Cardiac muscle cell (in vitro differentiated cells and primary cell): ENCODE measurements at places on chromosomes 7 and 10. TPM values are rescaled to one million over a fixed set of nuclear protein-coding genes. Genes with fewer than 3 reads are reported as not detected.

GRCh38 chr7:88169717-88170320 lies 50.0 kb downstream of the SRI start:
- no peak overlapping the region for H3K27ac ChIP-seq
- peak; percentile 38 for DNase-seq
- H3K27me3 ChIP-seq, result no peaks in the 10 kb centered on the region
- H3K4me1 ChIP-seq, result no peaks in the 10 kb centered on the region

Gene PNLIPRP2
- not detected in 2 replicates for total RNA-seq

DNA sequence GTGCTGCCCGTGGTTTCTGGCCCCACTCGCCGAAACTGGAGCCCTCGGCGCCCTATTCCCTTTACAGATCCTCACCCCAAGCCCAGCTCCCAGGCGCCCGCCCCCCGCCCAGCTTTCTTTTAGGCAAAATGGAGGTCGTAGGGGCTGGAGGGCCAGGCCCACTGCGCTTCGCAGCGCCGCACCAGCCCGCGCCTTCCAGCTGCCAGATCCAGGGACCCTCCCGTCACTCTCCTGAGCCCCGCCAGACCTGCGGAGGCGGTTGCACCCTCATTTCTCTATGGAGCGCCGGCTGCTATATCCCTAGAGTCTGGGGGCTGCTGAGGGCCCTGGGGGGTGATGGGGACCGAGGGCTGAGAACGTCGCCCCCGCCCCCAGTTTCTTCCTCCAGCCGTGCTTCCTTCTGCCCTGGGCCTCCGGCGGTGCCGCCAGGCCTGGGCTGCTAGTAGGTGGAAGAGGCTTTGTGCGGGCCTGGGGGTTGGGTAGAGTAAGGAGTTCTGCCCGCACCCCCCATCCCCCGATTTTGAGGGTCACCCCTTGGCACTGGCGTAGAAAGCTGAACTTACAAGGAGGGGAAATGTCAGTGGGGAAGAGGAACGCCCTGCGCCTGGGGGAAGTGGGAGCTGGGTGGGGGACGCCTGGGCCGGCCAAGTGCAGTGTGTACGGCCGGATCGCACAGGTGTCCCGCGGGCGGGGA lies 1.0 kb downstream of the GNB2 start:
- H3K27me3 ChIP-seq, result peaks cover 10% of the 10 kb centered on the region
- peak overlapping the region; percentile 96 for H3K4me3 ChIP-seq
- H3K27ac ChIP-seq, result peak overlapping the region; percentile 74
- peaks cover 4% of the 10 kb centered on the region for H3K4me1 ChIP-seq
- DNase-seq, result peak; percentile 63

Gene TLX1
- 2.2 and 2.9 TPM in 2 replicates for total RNA-seq

Gene OIT3
- 3.5 and 7.0 TPM in 2 replicates for total RNA-seq

- DNase-seq, result peak; percentile 15
- no peak overlapping the region for H3K27ac ChIP-seq
- no peak overlapping the region for H3K4me3 ChIP-seq
- no peaks in the 10 kb centered on the region for H3K27me3 ChIP-seq
Measured at GRCh38 chr10:37948210-37948609, 28.2 kb downstream of the ZNF25 start.

DNA sequence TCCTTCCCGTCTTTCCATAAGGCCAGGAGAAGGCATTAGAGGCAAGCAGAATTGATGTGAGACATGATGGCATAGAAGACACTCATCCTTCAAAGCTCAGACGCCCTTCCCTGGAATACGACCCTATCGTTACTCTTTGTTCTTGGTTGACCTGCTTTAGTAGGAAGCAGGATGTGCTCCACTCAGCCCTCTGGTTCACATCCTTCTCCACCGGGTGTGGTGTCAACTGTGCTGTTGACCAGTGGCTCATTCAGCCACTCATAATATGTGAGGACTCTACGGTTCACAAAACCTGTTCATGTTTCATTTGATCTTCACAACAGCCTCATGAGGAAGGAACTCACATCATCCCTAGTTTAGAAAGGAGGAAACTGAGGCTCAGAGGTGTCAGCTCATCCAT lies 47.1 kb downstream of the ADRA2A start:
- no peaks in the 10 kb centered on the region for H3K36me3 ChIP-seq
- H3K4me3 ChIP-seq, result no peak overlapping the region
- no peak overlapping the region for H3K27ac ChIP-seq
- DNase-seq, result no peak
- no peaks in the 10 kb centered on the region for H3K4me1 ChIP-seq

DNA sequence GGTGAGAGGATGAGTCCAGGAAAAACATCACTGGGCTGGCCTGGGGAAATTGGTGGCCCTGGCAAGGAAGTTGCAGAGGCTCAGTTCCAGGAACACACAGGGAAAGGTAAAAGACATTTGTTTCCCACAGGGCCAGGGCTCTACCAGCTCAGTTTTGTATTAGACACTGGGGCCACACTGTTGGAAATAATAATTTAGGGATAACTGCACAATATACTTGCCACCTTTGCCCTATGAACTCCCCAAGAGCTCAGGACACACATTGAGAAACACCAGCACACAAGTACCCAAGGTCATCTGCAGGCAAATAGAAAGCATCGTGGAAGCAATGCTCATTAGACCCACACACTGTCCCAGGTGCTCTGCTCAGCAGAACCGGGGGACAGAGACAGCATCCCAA lies 617.6 kb downstream of the PTPRN2 start:
- no peaks in the 10 kb centered on the region for H3K4me1 ChIP-seq
- DNase-seq, result no peak
- no peaks in the 10 kb centered on the region for H3K27me3 ChIP-seq
- H3K27ac ChIP-seq, result no peak overlapping the region
- H3K4me3 ChIP-seq, result no peak overlapping the region

- H3K36me3 ChIP-seq, result no peaks in the 10 kb centered on the region
- DNase-seq, result no peak
- H3K4me3 ChIP-seq, result no peak overlapping the region
- H3K27ac ChIP-seq, result no peak overlapping the region
- H3K4me1 ChIP-seq, result no peaks in the 10 kb centered on the region
- no peaks in the 10 kb centered on the region for H3K27me3 ChIP-seq
Measured at GRCh38 chr7:75591467-75592255, 99.5 kb downstream of the SPDYE5 start.

DNA sequence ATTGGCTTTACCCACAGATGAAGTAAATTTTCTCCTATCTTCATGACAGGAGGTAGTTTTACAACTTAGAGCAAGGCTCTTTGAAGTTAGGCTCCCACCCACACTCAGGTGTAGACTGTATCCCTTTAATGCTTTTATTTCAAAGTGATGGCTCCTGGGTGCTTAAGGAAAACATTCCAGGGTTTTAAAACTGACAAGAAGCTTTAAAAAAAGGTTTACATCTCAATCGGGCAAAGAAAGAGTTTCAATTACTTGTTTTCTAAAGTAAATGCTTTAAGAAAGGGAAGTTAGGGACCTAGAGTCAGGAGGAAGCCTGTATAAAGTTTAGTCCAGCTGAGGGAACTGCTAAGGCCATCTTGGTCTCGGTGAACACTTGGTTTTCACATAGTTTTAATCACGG lies 1153.8 kb upstream of the C7orf33 start:
- no peak for DNase-seq
- no peaks in the 10 kb centered on the region for H3K36me3 ChIP-seq
- H3K4me3 ChIP-seq, result no peak overlapping the region

GRCh38 chr7:51035716-51036115 lies 253.0 kb upstream of the GRB10 start:
- no peaks in the 10 kb centered on the region for H3K36me3 ChIP-seq
- peaks cover 43% of the 10 kb centered on the region for H3K4me1 ChIP-seq
- no peak overlapping the region for H3K27ac ChIP-seq
- H3K4me3 ChIP-seq, result no peak overlapping the region
- DNase-seq, result no peak
- no peaks in the 10 kb centered on the region for H3K27me3 ChIP-seq

GRCh38 chr7:139811066-139811465 lies 18.0 kb upstream of the TBXAS1 start:
- no peak overlapping the region for H3K27ac ChIP-seq
- no peak overlapping the region for H3K4me3 ChIP-seq
- H3K4me1 ChIP-seq, result no peaks in the 10 kb centered on the region

DNA sequence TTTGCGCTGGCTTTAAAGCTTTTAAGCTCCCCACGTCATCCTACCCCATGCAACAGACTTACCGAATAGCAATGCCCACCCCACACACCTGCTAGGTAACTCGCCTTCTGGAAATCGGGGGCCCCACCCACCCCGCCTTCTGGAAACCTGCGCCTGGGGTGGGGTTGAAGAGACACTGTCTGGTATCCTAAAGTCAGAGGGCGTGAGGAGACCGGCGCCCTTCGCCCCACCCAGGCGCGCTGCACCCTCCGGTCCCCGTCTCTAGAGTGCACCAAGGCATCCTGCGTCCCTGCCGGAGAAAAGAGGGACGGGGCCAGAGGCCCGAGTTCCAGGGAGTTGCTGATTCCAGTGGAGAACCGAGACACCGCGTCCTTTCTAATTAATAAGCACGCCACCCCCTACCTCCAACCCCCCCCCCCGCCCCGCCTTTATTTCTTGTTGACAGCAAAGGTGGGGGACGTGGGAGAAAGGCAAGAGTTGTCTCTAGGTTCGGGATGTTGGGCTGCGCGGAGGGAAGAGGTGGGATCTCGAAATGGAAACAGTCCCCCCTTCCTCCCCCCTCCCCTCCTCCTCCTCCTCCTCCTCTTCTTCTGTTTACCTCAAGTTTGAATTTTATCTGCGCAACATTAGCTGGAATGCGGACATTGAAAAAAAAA lies 220.9 kb upstream of the MKLN1 start:
- peaks cover 63% of the 10 kb centered on the region for H3K27me3 ChIP-seq
- no peak for DNase-seq
- no peaks in the 10 kb centered on the region for H3K36me3 ChIP-seq
- no peak overlapping the region for H3K27ac ChIP-seq
- H3K4me3 ChIP-seq, result peak overlapping the region; percentile 85

GRCh38 chr7:29561271-29561670 lies 2.4 kb upstream of the PRR15 start:
- peaks cover 8% of the 10 kb centered on the region for H3K4me1 ChIP-seq
- DNase-seq, result no peak
- no peaks in the 10 kb centered on the region for H3K36me3 ChIP-seq

GRCh38 chr7:141844256-141844655 lies 3.0 kb upstream of the PRSS37 start:
- no peak overlapping the region for H3K4me3 ChIP-seq
- no peaks in the 10 kb centered on the region for H3K36me3 ChIP-seq
- no peaks in the 10 kb centered on the region for H3K4me1 ChIP-seq

Gene CNPY1
- total RNA-seq, result 0.15 TPM in 1 of 2 replicates, not detected in the other

DNA sequence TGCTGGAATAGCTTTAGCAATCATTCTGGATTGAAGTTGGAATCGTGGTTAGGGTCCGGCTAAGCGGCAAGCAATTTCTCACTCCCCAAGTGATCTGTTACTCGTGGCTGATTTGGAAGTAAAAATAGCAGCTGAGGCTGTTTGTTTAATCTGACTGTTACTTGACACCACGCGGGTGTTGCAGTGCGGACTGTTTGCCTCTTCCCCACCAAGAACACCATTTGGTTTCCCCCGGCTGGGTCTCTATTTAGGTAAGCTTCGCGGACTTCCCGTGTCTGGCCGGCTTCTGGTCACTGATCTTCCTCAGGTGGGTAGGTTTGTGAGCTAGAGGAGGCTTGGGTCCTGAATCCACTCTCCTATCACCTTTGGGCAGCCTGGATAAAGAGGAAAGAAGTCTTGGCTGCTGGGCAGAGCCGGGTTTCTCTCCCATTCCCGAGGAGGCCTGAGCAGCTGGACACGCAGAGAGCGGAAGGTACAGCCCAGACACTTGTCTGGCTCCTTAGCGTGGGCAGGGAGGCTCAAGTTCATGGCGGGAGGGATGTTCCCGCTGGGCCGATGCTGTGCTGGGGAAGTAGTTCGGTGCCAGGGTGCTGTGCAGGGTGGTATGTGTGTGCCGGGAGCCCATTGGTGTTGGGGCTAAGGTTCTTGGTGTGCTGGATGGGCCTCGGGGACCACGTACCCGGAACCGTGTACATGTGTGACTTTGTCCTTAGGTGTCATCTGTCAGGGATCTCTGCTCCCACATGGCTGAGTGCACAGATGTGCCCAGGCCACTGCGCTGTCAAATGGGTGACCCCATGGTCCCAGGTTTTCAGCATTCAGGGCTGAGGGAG lies at the start of gene C10orf71:
Gene C10orf71 (plus strand): TSS at position 188 of the 833 bp plus-strand sequence. CDS start 23,376 bp downstream, outside the sequence.
- H3K4me1 ChIP-seq, result peaks cover 50% of the 10 kb centered on the region
- no peaks in the 10 kb centered on the region for H3K36me3 ChIP-seq
- peak within 1 kb of the TSS; percentile 10 for H3K4me3 ChIP-seq

DNA sequence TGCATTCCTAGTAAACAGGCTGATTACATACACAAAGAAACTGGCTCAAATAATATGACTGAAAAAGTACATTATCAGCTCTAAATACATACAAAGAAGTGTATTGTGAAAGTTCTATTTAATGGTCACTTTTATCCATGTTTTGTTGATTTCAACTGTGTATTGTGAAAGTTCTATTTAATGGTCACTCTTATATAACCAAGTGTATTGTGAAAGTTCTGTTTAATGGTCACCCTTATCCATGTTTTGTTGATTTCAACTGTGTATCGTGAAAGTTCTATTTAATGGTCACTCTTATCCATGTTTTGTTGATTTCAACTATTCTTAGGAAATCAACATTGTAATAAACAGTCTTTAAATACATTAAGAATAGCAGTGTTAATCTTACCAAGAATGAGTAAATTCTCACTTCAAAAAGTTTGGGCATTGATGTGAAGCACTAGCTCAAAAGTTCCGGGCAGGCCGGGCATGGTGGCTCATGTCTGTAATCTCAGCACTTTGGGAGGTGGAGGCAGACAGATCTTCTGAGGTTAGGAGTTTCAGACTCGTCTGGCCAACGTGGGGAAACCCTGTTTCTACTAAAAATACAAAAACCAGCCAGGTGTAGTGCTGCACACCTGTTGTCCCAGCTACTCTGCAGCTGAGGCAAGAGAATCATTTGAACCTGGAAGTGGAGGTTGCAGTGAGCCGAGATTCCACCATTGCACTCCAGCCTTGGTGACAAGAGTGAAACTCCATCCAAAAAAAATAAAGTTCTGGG lies 34.8 kb upstream of the FEZF1 start:
- no peak overlapping the region for H3K4me3 ChIP-seq
- H3K36me3 ChIP-seq, result no peaks in the 10 kb centered on the region
- H3K4me1 ChIP-seq, result no peaks in the 10 kb centered on the region

GRCh38 chr10:122117475-122117874 lies 128.5 kb downstream of the TACC2 start:
- no peak for DNase-seq
- H3K36me3 ChIP-seq, result peaks cover 2% of the 10 kb centered on the region

GRCh38 chr7:132399367-132399766 lies 176.9 kb downstream of the PLXNA4 start:
- no peaks in the 10 kb centered on the region for H3K27me3 ChIP-seq
- no peaks in the 10 kb centered on the region for H3K36me3 ChIP-seq
- no peak overlapping the region for H3K4me3 ChIP-seq
- DNase-seq, result no peak

Gene INHBA
- total RNA-seq, result 3.0 and 5.7 TPM in 2 replicates

Gene SPDYE2B
- total RNA-seq, result not detected in 2 replicates

GRCh38 chr7:138186951-138187351 lies 110.7 kb downstream of the AKR1D1 start:
- H3K27ac ChIP-seq, result no peak overlapping the region
- H3K4me1 ChIP-seq, result no peaks in the 10 kb centered on the region
- peak; percentile 86 for DNase-seq
- H3K36me3 ChIP-seq, result no peaks in the 10 kb centered on the region

Gene TMEM213
- total RNA-seq, result not detected in 2 replicates

GRCh38 chr10:84825330-84825729 lies 496.9 kb downstream of the CCSER2 start:
- no peak overlapping the region for H3K27ac ChIP-seq
- no peak overlapping the region for H3K4me3 ChIP-seq
- H3K27me3 ChIP-seq, result no peaks in the 10 kb centered on the region
- DNase-seq, result peak; percentile 56
- peaks cover 8% of the 10 kb centered on the region for H3K4me1 ChIP-seq

GRCh38 chr7:55245271-55245723 lies 119.8 kb upstream of the LANCL2 start:
- no peak overlapping the region for H3K4me3 ChIP-seq
- H3K4me1 ChIP-seq, result no peaks in the 10 kb centered on the region
- no peak overlapping the region for H3K27ac ChIP-seq
- H3K27me3 ChIP-seq, result no peaks in the 10 kb centered on the region
- DNase-seq, result no peak
